ENCODE measurements at places on chromosomes 1 and 21.
A peak's percentile ranks its signal among the peaks of the same experiment; 100 is the strongest.

DNA sequence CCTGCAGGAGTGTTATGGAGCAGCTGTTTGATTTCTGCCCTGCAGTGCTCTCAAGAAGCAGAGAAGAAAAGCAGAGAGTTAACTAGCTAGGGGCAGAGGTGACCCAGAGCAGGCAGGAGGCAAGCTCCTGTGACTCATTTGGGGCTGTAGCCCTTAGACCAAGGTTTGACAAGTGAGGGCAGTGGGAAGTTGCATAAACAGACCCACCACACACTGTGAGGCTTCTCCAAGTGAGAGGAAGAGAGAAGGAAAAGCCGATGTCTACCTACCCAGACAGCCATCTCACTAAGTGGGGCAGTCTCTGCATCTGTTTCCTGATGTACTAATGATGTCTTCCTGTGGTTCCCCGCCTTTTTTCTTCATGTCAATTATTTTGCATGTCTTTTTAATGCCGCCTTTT is 159.9 kb upstream of the NR5A2 start:
- no peak for DNase-seq

- DNase-seq: no peak
Observed at GRCh38 chr1:9836632-9836960, 12.8 kb upstream of the CLSTN1 start.

DNA sequence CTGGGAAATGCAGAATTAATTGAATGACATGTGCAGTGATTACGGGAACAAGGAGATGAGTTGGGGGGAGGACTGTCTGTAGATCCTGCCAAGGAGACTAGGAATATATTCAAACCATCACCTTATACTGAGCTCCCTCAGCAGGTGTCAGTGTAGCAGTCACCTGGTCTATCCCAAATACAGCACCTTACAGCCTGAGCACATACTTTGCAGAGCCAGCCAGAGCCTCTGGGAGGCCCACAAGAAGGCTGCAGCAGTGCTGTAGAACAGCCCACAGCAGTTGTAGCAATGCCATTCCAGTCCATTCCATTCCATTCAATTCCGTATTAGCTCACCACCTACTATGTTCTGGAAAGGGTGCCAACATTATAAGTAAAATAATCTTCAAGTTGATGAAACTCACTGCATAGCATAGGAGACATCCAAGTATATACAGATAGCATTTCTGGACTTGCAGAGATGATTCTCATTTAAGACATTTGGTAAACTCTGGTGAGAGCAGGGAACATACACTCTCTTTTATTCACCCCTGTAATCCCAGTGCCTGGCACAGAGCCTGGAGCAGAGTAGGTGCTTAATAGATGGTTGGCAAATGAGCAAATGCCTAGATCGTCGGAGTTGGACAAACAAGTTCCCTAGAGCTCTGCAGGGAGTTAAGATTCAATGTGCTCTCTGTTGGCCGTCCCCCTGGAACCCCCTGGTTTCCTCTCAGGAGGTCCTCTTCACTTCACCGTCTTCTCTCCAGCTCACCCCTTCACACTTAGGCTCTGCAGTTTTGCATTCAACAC is 44.7 kb downstream of the KCNC4 start:
- DNase-seq: no peak

DNA sequence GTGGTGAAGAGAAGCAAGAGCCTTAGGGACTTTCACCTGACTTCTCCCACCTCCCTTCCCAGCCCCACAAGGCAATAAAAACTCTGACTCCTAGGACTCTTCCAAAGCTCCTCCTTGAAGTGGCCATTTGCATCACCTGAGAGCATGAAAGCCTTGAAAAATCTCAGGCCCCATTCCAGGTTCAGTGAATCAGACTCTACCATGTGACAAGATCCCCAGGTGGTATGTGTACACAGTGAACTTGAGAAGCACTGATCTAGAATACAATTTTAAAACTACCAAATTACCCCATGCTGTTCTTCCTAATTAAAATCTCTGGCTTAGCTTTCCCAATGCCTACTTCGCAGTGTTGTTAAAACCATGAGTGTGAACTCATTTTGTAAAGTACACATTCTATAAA is 195.1 kb upstream of the SAMSN1 start:
- DNase-seq: peak; percentile 8
